ENCODE measurements at places on chromosomes 5 and 9.

DNA sequence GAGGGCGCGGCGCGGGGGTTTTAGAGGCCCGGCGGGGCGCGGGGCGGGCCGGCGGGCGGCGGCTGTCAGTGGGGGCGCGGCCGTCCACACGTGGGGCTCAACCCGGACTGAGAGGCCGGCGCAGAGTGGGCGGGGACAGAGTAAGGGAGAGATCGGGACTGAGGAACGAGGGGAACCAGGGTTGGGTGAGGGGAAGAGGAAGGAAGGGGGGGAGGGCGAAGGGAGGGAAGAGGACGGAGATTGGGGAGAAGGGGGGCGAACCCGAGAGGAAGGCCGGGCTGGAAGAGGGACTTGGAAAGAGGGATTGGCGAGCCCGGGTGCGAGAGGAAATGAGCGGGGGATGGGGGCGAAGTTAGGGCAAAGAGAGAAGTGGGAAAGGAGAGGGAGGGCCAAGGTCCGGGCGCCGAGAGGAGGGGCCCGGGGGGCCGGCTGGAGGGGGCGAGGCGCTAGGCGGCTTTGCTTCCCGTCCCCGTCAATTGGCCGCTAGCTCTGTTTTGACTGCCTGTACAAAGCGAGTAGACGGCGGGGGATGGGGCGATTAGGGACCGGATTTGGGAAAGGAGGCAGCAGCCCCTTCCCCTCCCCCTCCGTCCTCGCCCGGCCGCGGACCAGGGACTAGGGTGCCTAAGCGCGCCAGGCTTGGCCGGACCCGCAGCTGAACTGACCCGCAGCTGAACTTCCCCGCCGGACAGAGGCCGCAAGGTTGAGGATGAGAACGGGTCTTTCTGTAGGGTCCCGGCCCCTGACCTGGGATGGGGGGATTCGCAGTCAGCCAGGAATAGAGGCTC, 399 bp upstream of the FBN2 start:
- no peak for DNase-seq

- no peak for DNase-seq
Measured at GRCh38 chr9:85964526-85964925, 23.6 kb downstream of the NAA35 start.

DNA sequence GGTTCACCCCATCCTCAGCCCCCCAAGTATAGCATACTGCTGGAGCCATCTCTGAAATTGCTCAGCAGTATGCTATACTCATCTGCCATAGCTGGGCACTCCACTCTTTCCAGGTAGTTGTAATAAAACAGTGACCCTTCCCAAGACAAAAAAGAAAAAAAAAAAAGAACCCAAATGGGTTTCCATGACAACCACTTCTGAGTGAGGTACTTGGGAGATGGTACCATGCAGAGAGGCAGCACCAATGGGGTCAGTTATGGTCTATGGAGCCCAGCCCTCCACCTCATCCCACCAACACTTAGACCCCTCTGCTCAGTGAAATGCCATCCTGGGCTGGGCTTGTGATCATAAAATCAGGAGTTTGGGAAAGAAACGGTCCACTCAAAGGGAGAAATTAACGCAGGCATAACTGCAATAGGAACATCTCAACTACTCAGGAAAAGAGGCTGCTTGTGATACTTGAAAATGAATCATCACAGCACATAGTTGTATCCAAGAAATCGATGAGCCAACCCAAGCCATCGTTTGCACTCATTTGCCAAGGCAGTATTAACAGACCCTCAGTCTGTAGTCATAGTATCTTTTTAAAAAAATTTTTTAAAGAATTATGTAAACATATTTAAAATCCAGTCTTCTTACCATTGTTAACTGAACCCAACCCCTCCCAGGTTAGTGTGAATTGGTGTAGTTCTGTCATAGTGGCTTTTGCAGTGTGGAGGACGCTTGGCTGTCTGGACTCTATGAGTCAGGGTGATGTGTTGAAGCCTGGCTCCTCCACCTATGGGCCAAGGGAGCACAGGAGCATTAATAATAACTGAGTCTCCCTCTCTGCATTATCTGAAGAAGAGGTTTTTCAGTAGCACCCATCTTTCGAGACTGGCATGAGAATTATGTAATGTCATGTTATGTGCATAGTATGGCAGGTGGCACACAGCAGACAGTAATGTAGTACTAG, 402.7 kb downstream of the SPOCK1 start:
- no peak for DNase-seq

DNA sequence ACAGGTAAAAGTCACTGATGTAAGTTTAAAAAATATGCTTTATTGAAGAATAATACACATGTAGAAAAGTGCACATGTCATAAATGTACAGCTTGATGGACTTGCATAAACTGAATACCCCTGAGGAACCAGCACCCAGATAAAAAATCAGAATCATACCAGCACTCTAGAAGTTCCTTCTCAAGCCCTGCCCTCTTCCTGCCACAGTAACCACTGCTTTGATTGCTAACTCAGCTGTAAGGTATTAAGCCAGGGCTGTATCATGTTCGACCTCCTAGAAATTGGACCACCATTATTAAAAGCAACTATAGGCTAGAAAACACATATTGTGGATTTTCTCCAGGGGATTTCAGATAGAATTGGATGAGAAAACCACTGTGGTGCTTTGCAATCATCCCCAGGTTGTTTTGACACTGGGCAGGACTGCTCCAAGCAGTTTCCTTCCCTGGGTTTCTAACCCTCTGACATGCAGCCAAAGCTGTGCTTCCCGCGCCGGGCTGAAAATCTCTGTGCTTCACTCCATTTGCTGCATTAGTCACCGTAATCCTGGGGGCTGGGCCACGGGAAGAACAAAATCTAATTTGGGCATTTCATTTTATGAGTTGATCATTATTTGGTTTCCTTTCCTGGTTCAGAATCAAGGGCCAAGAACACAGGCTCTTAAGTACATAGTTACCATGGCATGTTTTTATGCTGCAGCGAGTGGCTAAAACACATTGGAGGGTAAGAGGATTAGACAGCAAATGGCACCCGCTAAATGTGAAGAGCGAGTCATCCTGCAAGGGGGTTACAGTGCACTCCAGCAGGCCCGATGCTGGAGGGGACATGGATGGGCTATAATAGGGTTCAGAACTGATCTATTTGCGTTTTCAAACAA, 139.4 kb upstream of the IL12B start:
- DNase-seq: no peak

- no peak for DNase-seq
Measured at GRCh38 chr5:132491368-132492364, 1.1 kb upstream of the IRF1 start.

DNA sequence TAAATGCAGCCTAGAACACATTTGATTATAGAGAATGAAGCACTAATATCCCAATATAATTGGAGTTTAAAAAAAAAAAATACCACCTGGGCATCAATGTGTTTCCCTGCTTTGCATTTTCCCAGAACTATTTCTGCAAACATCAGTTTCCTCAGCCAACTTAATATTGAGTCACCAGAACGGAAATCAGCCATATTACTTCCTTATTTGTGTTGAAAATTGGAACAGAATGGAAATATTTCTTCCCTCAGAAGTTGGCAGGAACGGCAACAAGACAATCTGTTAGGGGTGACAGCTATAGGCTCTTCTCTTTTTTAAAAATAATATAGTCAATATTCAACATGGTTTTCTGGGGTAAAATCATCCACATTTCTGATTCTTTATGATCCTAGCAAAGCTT, 4.0 kb downstream of the MFAP3 start:
- no peak for DNase-seq

GRCh38 chr5:127824126-127824525, 120.9 kb downstream of the CCDC192 start:
- no peak for DNase-seq

DNA sequence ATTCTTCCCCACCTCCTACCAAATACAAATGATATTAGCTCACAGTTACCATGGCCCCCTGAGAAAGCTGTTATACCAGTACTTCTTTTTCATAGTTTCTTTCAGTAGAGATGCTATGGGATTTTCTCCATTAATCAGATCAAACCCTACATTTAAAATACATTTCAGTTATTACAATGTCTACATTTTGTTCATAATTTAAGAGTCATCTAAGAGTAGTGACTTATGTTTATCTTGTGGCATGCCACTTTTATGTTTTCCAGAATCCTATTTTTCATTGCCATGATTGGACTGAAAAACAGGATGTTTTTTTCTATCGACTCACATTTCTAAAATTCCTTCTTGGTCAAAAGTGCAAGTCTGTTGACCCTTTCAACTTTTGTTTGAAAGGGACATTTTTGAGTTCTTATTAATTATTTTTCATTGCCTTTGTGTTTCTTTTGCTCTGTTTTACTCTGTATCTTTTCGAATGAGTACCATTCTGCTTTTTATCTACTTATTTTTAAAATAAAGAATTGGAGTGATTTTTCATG, 77.4 kb upstream of the ANXA1 start:
- no peak for DNase-seq

DNA sequence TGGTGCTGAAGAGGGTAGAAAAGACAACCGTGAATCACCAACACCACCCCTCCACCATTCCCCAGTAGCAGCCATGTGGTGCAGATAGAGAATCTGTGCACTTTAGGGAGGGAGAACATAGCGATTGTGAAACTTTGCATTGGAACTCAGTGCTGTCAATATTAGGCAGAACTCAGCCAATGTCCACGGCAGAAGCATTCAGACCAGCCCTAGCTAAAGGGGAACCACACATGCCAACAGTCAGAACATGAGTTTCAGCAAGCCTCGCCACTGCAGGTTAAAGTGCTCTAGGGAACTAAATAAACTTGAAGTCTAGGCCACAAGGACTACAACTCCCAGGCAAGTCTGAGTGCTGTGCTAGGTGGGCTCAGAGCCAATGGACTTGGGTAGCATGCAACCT, 38.5 kb upstream of the DEPDC1B start:
- no peak for DNase-seq

GRCh38 chr9:120765910-120766425, 27.2 kb downstream of the FBXW2 start:
- no peak for DNase-seq

- DNase-seq: no peak
Measured at GRCh38 chr5:171592076-171592475, 172.6 kb downstream of the FGF18 start.

DNA sequence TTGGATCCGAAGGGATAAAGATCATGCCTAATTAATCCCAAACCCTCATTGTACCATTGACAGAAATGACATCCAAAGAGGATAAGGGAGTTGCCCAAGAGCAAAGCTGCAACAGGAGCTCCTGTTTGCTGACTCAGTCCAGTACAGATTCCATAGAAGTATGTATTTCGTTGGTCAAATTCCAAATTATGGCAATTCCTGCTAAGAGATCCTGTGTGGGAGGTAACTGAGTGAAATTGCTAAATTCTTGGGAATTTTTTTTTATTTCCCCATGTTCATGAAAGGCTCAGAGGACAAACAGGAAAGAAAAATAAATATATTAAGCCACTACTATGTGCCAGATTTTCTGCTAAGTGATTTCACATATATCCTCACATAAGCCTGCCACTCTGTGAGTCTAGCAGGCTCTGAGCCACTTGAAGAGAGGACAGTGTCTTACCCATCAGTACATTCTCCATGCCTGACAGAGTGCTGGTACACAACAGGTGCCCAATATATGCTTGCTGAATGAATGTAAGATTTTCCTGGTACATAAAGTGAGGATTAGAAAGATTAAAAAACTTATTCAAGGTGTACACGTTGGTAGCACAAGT, 132.7 kb downstream of the GLIS3 start:
- no peak for DNase-seq

GRCh38 chr9:89436963-89437625, 60.8 kb downstream of the SEMA4D start:
- DNase-seq: no peak

- DNase-seq: no peak
Measured at GRCh38 chr9:70765946-70766345, 351.5 kb upstream of the KLF9 start.

DNA sequence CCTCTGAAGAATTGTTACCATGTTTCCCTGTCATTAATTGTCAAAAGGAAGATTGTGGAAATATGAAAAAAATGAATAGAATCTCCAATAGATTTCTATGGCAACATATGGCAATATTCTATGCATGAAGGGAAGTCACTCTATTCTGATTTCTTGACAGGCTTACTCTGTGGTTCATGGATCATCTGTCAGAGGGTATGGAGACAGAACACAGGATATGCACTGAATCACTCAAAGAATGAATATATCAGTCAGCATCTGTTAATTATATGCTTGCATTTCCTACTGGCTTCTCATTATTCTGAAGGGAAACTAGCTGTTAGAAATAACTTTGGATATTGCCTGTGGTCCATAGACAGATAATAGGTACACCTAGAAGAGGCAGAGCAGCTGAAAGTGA, 918.9 kb downstream of the DTWD2 start:
- DNase-seq: no peak

DNA sequence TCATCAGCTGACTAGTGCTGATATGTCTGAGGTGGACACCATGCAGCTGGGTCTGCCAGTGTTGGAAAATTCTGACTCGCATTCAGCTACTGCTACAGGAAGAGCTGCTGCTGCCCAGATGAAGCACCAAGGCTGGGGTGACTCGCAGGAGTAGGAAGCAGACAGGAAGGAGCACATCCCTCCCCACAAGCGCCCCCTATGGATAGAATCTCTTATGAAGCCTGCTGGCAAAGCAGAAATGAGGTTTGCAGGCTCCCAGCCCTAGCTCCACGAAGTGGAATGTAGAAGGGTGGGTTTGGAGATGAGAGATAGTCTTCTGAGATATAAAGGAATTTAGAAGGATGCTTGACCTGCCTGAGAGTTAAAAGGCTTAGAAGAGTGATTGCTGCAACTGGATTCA, 443.0 kb downstream of the ACTL7B start:
- DNase-seq: no peak

GRCh38 chr9:37215381-37215780, 95.0 kb downstream of the ZCCHC7 start:
- peak; percentile 18 for DNase-seq

- no peak for DNase-seq
Measured at GRCh38 chr9:119370816-119371215, 1.6 kb upstream of the BRINP1 start.

GRCh38 chr9:133814586-133815208, 76.5 kb upstream of the SARDH start:
- DNase-seq: no peak

All from NCI-H1930 (cell line).